ENCODE measurements at places on chromosomes 6 and 20.

GRCh38 chr6:46848684-46849360 lies 55.6 kb downstream of the MEP1A start:
- DNase-seq = peak; percentile 26

DNA sequence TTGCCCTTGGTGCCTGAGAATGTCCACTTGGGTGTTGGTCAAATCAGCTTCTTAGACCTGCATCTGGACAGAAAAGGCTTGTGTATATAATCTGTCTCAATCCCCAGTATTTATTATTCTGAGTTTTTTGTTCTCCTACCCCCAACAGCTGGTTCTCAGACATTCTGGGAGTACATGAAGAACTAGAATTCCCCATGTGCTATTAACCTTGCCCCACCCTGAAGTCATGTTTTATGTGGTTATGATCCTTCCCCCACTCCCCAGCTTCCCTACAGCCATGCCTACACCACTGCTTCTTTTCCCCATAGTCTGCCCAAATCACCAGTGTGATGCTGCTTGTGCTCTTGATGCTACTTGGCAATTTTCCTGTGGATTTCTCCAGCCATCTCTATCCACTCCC lies 157.0 kb downstream of the ADAT2 start:
- no peak for DNase-seq

DNA sequence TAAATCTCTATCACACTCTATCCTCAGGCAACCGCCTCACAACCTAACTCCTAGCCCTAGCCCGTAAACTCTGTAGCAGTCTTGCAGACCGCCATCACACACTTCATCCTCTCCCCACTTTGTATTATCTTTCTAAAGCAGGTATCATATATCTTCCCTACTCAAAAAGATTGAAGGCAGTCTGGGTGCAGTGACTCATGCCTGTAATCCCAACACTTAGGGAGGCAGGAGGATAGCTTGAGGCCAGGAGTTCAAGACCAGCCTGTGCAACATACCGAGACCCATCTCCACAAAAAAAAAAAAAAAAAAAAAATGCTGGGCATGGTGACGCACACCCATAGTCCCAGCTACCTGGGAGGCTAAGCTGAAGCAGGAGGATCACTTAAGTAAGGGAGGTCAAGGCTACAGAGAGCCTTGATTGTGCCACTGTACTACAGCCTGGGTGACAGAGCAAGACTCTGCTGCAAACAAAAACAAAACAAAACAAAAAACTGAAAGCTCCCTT lies 22.9 kb downstream of the RANBP9 start:
- no peak for DNase-seq

DNA sequence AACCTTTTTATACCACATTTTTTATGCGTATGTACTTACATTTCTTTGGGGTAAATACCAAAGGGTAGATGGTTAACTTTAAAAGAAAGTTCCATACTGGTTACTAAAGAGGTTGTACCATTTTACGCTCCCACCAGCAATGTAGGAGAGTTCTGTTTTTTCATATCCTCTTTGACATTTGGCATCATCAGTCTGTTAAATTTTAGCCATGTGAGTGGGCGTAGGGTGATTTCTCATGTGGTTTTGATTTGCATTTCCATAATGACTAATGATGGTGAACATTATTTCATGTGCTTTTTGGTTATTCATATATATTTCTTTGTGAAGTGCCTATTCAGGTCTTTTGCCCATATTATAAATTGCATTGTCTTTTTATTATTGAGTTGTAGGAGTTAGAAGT lies 194.2 kb downstream of the PRL start:
- DNase-seq = no peak

GRCh38 chr6:167664678-167665660 lies 161.7 kb upstream of the AFDN start:
- no peak for DNase-seq

GRCh38 chr6:37940074-37940847 lies 120.7 kb downstream of the ZFAND3 start:
- no peak for DNase-seq

DNA sequence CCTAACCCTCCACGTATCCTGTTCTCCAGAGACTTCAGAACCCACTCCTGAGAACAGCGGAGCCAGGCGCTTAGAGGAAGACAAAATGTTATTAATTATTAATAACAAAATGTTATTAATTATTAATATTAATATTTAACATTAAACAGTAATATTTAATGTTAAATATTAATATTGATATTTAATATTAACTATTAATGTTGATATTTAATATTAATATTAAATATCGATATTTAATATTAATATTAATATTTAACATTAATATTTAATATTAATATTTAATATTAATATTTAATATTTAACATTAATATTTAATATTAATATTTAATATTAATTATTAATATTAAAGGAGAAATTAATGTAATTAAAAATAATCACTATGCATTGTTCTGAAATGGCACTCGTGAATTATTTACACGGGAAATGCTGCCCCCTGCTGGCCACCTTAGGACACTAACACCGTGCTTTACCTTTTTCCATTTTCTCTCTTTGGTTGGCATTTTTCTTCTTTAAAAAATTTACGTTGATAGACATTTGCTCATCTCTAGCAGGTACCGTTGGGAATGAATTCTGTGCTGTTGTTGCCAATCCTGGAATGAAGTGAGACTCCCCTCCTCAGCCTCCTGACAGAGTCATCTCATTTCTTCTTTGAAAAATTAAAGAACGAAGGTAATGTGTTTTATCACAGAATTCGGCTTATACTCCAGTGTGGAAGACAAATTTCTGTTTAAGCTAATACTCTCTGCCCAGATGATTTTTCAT lies 7.5 kb upstream of the GGTLC1 start:
- peak; percentile 36 for DNase-seq

DNA sequence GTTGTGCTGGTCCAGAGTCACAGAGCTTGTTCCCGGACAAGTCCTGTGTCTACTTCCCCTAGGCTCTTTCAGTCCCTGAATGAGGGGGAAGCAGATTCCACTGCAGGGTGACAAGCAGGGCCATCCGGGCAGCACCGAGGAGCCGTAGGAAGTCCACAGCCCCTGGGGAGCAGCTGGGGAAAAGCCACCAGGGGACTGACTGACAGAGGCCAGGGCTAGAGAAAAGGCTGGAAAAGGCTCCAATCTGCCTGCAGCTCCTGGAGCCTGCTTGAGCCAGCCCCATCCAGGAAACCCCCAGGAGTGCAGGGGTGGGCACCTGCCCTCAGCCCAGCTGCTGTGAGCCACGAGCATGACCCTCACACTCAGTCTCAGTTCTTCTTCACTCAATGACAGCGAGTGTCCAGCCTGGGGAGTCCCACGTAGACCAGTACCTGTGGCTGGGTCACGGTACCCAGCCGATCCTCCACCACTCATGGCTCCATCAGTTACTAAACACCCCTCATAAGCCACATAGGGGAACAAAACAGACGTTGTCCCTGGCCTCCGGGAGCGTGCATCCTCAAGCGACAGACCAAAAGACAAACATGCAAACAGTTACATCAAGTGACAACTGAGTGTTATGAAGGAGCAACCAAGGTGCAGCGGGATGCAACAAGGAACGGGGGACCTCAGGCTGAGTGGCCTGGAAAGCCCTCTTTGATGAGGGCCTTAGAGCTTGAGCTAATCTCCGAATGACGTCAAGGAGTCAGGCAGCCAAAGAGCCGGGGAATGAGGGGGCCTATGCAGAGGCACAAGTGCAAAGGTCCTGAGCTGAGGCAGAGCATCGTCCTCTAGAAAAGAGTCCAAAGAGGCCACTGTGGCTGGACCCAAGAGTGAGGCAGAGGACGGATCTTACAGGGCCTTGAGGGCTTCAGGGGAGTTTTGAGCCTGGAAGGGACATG lies 24.8 kb upstream of the VSTM2L start:
- DNase-seq = no peak

GRCh38 chr6:56613247-56613851 lies 29.3 kb downstream of the DST start:
- DNase-seq = no peak
